ENCODE measurements at places on chromosomes 11 and 22.

DNA sequence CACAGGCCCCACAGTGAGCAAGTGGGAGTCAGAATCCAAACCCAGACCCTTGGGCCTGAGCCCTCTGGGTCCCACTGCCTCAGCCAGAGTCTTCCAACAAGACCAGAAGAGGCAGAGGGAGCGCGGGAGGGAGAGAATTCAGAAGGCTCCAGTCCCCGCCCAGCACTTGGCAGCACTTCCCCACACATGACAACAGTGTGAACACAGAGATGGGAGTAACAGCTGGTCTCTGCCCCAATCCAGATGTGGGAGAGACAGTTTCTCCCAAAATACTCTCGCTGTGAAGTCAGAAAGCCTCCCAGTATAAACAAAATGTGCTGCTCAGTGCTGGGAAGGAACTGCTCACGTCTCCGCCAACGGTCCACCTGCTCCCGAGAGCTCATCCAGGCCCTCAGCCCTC lies 219.9 kb downstream of the MN1 start:
- no peak for DNase-seq

- DNase-seq, result no peak
Observed at GRCh38 chr11:83303316-83303715, 17.1 kb upstream of the CCDC90B start.

- DNase-seq, result no peak
Observed at GRCh38 chr11:19607656-19608360, 104.8 kb upstream of the NAV2 start.

DNA sequence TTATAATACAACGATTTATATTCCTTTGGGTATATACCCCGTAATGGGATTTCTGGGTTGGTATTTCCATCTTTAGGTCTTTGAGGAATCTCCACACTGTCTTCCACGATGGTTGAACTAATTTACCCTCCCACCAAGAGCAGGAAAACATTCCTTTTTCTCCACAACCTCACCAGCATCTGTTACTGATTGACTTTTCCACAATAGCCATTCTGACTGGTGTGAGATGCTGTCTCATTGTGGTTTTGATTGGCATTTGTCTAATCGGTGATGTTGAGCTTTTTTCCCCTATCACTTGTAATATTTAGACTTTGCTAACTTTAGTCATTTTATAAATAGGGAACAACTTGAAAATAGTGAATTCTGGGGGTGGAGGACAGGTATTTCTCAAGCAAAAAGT lies 58.1 kb downstream of the PPFIA1 start:
- no peak for DNase-seq

GRCh38 chr11:132803436-132803835 lies 728.9 kb downstream of the OPCML start:
- DNase-seq, result no peak

DNA sequence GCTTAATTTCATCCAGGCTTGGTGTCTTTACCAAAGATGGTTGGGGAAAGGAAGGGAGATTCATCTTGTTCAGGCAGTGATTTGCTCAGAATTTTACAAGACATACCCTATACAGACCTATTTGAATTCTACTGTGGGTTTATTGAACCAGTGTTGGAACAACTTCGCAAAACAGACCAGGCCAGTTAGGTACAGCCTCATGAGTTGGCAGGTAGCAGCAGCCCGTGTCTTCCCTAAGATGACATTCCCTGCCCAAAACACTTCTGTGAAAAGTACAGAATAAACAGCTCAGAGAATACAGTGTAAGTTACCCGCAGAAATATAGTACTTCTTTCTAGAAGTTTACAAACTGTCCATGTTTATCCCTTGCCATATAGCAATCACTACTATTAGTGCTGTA lies 102.4 kb upstream of the GAL start:
- no peak for DNase-seq

All from PC-9 (cell line).